Activated T-cell treated with anti-CD3 and anti-CD28 coated beads, Interleukin-2, amount 50 U/mL, for 1 hour (primary cell): ENCODE measurements at places on chromosomes 4 and X.

DNA sequence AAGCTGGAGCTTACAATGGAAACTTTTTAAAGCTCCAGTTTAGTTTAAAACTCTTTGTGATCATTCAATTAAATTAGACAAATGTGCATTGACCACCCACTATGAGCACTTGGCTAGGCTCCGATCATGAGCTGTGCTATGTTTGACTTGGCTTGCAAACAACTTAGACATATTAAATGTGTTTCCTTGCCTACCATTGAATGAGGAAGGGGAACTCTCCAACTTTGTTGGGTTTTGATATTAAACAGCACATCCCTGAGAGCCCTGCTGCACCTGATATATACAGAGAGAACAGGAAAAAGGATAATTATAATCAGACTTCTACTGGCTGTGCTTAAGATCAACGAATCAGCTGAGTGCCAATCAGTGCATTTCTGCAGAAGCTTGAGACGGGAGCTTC lies 71.4 kb upstream of the ADGRL3 start:
- DNase-seq: no peak

DNA sequence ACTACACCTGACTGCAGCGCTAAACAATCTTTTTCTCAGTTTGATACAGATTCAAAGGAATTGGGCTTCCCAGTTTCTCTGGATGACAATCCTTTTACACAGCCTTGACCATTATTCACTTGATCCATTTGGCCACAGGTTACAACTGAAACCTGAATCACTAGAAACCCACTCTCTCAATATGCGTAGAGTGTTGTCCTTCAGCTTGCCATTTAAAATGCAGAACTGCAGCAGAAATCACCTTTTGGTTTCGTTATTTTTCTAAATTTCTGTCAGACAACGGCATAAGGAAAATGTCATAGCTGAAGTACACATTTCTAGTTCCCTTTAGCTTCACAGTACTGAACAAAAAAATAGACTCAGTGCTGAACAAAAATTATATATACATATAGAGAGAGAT lies 255.8 kb upstream of the TENM3 start:
- no peak for DNase-seq

DNA sequence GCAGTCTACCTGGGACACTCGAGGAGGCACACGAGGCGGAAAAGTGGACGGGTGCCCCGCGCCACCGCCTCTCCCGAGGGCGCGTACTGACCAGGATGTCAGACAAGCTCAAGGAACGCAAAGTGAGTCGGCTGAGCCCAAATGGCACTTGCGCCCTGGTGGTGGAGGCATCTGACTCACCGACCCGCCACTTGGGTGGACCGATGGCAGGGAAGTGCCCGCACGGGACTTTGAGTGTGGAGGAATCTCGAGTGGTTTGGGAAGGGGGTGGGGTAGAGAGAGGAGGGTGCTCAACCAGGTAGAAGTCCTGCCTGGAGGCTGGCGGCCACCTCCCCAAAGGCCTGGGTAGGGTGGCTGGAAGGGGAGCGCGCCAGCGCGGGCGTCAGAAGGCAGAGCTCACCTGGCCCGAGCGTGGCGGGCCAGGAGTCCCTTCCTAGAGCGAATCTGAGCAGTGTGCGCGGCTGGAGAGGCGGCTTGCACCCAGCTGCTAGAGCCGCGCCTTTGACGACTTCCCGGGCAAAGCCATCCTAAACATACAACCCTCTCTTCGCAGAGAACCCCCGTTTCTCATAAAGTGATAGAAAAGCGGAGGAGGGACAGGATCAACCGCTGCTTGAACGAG lies 655 bp downstream of the HELT start:
- DNase-seq: no peak

DNA sequence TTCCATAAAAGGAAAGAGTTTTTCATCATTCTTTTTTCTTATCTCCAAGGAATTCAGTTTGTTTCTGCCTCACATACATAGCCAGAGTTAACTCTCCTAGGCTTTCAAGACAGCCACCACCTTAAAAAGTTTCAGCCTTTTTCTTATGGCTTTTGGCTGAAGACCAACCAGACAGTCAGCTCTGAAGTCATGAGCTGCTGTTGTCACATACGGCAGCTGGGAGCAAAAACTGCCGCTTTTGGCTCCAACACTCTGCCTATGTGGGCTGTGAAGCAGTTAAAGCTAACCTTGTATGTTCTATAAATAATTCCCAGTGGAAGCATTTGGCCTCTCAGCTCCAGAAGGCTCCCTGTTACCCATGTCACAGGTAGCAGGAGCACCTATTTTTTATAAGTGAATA lies 104.1 kb downstream of the KLHL4 start:
- DNase-seq: no peak

GRCh38 chr4:10496200-10496599 lies 39.0 kb upstream of the ZNF518B start:
- DNase-seq: no peak

DNA sequence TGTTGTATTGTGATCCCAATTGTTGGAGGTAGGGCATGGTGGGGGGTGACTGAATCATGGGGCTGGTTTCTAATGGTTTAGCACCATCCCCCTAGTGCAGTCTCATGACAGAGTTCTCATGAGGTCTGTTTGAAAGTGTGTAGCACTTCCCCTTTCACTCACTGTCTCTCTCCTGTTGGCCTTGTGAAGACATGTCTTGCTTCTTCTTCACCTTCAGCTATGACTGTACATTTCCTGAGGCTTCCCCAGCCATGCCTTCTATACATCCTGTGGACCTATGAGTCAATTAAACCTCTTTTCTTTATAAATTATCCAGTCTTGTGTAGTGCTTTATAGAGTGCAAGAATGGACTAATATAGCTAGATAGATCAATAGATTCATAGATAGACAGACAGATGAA lies 230.0 kb downstream of the MAGEE1 start:
- no peak for DNase-seq

DNA sequence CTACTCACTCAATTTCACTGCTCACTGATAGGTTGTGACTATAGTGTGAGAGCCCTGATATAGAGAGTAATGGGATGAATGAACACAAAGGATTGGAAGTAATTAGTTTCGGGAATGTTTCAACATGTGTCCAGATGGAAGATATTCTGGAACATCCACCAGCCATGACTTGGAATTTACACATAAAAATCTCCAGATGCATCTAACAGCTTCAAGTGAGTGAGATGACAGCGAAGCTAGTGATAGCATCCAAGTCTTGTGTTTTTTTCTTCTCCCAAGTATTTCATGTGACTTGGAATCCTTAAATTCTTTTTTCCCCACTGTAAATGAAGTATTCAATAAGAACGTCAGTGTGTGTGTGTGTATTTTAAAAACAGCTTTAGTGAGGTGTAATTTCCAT lies 82.1 kb downstream of the CLDN34 start:
- no peak for DNase-seq

- no peak for DNase-seq
These were observed 25.7 kb upstream of the ARHGEF9 start for GRCh38 chrX:63810746-63811145.

GRCh38 chr4:89259301-89260028 lies 48.1 kb downstream of the GPRIN3 start:
- DNase-seq: no peak

GRCh38 chr4:157912212-157912611 lies 260.6 kb downstream of the GASK1B start:
- DNase-seq: no peak

DNA sequence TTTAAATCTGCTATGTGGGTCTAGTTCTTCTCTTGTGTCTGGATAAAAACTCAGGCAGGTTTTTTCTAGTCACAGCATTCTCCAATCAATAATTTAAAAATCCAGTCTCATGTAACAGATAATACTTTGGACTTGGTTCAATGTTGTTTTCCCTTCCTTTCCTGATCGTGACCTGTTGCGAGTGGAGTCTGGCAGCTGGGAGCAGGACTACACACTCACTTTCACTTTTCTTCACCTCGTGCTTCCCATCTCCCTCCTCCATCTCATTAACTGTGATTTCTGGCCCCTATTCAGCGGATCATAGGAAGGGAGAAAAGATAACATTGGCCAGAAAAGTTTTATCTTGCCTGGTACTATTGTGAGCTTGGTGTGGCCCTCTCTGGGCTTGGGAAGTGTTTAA lies 96.6 kb upstream of the GATB start:
- no peak for DNase-seq

DNA sequence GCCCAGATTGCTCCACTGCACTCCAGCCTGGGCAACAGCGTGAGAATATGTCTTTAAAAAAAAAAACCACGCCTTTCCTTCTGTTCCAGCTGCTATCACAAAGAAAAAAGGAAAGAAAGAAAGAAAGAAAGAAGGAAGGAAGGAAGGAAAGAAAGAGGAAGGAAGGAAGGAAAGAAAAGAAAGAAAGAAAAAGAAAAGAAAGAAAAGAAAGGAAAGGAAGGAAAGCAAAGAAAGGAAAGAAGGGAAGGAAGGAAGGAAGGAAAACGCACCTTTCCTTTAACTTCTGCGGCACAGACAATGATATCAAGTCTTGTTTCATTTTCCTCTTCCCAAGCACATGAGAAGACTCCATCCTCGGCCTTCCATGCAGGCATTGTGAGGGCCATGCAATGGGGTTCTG lies 107.4 kb upstream of the NOCT start:
- no peak for DNase-seq

GRCh38 chr4:84710548-84710947 lies 127.6 kb downstream of the CDS1 start:
- DNase-seq: no peak

DNA sequence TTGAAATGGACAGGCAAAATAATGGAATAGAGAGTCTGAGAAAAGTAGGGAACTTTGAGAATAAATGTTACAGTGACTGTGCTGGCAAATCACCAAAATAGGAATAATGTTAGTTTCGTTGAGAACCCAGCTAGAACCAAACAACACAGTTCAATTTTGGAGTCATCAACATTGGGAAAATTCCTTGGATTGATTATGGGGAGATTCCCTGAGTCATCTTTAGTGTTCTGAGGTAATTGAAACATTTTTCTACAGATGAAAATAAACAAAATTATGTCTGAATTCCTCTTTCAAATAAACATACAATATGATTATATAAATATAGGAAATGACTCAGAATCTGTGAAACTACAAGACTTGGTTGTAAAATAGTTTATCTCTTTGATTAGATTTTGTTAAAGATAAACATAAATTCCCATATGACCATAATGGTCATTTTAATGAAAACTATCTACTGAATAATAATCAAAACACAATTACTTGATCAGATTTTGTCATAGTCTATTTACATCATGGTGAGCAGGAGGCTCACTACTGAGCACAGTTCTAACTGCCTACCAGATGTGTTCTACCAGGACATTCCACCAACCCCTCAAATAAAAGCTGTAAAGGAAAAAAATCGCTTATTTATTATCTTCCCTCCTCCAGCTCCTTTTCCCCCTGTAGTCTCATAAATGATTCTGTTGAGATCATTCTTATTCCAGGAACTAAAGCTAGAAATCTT lies 51.4 kb upstream of the GABRA2 start:
- no peak for DNase-seq

DNA sequence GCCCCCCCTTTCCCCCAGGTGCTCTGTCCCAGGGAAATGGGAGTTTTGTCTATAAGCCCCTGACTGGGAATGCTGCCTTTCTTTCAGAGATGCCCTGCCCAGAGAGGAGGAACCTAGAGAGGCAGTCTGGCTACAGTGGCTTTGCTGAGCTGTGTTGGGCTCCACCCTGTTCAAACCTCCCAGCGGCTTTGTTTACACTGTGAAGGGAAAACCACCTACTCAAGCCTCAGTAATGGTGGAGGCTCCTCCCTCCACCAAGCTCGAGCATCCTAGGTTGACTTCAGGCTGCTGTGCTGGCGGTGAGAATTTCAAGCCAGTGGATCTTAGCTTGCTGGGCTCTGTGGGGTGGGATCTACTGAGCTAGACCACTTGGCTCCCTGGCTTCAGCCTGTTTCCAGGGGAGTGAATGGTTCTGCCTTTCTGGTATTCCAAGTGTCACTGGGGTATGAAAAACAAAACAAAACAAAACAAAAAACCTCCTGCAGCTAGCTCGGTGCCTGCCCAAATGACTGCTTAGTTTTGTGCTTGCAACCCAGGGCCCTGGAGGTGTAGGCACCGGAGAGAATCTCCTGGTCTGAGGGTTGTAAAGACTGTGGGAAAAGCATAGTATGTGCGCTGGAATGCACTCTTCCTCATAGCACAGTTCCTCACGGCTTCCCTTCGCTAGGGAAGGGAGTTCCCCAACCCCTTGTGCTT lies 41.7 kb downstream of the ITM2A start:
- DNase-seq: peak; percentile 37

DNA sequence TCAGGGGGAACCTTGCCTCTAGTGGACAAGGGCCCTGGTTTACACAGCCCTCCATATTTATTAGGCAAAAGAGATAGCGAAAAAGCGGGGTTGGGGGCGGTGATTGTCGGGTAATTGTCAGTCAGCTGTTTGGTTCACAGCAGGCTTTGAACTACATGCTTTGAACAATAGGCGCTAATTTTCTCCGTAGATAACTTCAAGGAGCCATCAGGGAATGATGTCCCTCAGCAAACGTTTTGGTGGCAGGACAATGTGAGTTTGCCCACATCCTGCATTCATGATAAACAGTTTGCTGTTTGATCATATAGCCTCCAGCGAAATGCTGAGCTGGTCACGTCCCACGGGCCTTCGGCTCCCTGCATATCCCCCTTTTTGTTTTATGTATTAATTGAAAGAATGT lies 65.2 kb downstream of the KANTR start:
- no peak for DNase-seq

GRCh38 chrX:136390921-136391320 lies 90.2 kb downstream of the ADGRG4 start:
- no peak for DNase-seq

DNA sequence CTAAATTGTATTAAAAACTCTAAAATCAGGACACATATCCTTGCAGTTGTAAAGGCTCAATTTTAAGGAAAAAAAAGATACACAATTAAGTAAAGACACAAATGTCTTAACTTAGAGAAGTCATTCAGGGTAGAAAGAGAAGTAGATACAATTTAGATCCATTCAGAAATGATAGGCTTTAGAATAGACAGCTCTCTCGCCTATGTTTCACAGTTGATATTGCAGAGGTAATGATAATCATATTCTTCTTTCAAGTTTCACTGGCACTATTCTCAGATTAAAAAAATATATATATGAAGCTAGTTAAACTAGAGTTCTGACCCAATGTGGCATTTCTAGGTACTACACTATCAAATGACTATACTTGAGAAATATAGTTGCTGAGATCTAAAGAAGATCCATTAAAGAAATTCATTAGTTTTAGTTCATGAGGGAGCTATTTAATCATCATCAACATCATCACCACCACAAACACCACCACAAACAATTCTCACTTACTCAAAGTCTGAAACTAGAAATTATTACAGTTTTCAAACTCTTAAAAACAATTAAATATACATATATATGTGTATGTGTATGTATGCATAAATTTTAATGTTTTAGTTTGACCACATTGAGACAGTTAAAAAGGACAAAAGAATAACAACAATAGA lies 93.1 kb downstream of the ANTXR2 start:
- no peak for DNase-seq

DNA sequence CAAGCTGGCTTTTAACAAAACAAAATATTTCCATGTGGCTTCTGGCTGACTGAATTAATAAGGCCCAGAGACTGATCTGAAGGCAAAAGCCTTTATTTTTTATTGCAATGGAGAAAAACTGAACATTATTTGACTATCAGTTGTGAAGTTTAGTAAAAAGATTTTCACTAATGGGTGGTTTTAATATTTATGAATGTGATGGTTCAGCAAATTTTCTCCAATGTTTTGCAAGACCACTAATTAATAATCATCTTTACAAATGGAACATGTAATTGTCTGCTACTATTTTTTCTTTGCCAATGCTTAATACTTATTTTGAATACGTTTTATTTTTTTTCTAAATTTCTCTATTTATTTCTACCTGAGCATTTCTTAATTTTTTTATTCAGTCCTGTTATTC lies 90.6 kb downstream of the SNCA start:
- no peak for DNase-seq
